ENCODE measurements at places on chromosomes 1 and 21. TPM values are rescaled to one million over a fixed set of nuclear protein-coding genes. Genes with fewer than 3 reads are reported as not detected.

Gene DPYD
- 7.1 TPM for total RNA-seq

Gene ZNF695
- total RNA-seq: 1.2 TPM

DNA sequence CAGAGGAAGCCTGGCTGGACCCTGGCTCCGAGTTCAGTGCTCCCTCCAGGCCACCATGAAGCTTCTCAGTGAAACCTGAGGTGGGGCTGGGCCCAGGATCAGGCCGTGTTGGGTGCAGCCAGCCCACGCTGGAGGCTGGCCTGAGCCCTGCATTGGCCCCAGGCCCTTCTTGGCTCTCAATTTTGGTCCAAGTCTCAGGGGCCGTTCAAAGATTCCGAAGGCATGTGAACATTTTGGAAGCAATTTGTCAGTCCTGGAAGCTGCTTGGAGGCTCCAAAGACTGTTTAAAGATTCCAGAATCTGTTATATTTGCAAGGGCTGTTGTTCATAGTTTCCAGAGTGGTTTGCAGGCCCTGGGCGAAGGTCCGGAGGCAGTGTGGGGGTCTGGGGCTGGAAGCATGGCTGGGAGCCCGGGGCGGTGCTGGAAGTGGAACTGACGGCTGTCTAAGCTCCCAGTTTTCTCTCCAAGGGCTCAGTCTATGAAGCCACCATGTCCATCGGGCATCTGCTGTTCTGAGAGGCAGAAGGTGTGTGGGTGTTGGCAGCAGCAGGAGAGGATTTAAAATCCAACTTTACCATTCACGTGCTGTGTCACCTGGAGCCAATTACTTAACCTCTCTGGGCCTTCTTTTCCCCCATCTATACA is 104.9 kb downstream of the EPHB2 start:
- DNase-seq: no peak

Gene TTC3
- 65.1 TPM for total RNA-seq

Gene LAMTOR2
- total RNA-seq: 50.3 TPM

All from activated CD4-positive, alpha-beta T cell treated with anti-CD3 and anti-CD28 coated beads for 36 hours (primary cell).